ENCODE measurements at places on chromosomes 4 and X.

DNA sequence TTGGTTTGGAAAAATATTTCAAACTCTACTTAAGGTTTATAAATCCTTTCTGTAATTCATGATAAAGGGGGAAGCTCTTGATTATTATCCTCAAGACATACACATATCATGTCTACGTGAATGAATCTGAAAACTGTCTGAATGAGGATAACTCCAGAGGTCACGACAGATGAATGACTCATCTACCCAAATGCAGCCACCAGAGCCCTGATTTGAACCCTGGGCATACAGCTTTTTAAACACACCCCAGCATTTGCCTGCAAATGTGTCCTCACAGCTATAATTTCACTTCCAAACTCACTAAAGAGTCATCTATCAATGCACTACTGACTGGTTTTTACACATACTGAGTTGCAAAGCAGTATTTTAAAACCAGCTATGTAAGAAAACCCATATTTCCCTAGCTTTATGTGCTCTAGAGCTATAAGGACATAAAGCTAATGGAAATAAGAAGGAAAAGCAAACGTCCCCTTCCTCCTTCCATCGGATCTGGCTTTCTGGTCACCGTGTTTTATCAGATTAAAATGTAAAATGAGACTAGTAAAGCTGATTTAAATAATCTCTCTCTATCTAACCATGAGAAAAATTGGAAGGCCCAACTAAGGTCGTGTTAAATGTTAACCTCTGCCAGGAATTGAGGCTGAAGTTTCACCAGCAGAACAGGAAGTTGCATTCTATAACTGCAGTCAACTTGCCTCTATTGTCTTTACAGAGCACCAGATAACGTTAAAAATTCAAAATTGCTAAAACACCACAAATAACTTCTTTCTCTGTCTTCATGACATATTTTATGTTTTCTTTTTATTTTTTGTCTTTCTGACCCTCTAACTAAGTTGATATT lies 63.1 kb upstream of the SPP1 start:
- no peak for DNase-seq

GRCh38 chr4:144582105-144582850 lies 63.7 kb upstream of the HHIP start:
- no peak for DNase-seq

DNA sequence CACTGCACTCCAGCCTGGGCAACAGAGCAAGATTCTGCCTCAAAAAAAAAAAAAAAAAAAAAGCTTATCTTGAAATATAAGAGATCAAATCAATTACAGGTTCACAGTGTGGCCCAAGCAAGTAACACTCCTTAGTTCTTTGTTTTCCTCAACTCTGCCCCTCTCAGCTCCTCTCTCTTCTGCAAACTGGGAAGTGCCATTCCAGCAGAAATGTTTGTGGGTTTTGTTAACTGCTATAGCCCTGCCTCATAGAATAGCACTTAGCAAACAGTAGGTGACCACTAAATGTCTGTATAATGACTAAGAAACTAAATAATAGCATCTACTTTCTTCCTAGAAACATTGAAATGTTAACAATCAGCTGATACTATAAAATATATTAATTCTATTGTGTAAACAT lies 160.0 kb upstream of the NAP1L5 start:
- no peak for DNase-seq

- DNase-seq, result no peak
These were observed 62.4 kb downstream of the RPS6KA3 start for GRCh38 chrX:20204351-20204750.

GRCh38 chr4:79979785-79980437 lies 93.1 kb downstream of the ANTXR2 start:
- DNase-seq, result no peak

DNA sequence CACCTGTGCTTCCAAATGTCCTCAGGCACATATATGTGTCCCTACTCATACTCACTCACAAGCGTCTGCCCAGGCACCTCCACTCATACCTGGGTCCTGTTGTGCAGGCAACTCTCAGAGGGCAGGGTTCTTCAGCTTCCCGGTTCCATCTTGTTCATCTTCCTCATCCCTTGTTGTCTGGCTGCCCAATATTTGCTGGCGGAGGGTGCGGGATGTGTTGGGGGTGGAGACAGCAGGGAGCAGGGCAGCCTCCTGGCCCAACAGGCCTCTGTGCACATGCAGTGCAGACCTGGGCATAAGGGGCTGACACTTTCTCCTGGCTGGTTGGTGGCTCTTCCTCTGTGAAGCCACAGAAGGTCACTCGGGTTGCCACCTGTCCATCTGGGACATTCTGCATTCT lies 32.1 kb downstream of the NBDY start:
- DNase-seq, result no peak

DNA sequence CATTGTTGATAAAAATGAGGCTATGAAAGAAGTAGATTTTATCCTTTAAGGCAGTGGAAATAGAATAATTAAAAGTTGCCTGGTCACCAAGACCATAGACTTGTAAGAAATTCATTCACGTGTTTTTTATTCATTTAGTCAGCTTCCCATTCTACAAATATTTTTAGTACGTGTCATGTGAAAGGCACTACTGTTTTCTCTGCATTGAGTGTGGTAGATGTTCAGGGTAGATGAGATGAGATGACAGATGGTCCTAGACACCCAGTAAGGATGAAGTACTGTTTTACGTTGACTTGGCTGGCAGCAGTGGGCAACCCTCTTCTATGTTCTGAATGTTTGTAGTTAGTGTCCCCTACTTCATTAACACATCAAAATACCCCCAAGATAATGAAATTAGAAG lies 228.1 kb downstream of the ARHGAP24 start:
- DNase-seq, result no peak

DNA sequence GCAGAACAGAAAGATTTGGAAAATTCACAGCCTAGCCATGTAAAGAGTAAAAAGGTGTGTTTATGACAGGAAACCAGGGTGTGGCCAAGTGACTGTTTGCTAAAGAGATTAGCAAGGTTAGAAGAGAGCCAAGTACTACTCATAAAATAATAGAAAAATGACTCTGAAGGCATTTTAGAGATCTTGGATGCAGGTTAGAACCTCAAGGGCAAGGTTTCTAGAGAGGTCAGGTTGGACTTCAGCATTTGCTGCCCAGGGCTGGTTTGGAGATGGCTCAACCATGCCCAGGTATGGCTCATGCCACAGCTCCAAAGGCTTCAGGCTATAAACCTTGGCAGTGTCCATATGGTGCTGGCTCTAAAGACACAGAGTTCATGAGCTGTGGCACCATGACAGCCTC lies 40.6 kb upstream of the ADGRA3 start:
- DNase-seq, result no peak

DNA sequence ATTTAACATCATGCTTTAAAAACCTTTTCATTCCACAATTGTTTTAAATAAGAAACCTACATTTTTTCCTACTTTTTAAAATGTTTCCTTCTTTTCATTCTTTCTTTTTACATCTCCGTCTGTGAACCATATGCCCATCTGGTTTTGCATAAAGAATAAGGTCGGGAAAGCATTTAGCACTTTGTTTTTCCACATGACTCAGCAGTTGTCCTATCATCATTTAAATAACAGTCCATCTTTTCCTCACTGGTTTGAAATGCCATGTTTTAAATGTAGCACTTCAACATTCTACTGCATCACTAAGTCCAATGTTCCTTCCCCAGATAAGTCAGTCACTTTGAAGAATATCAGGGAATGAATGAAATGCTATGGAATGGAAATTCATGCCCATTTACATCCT lies 128.4 kb downstream of the SH3RF1 start:
- no peak for DNase-seq

Measured in activated CD4-positive, CD25-positive, alpha-beta regulatory T cell treated with anti-CD3 and anti-CD28 coated beads, Interleukin-2, amount 50 U/mL, for 72 hours (primary cell).